ENCODE measurements at places on chromosomes 1 and 21.

GRCh38 chr1:63988941-63989340 is 214.5 kb upstream of the UBE2U start:
- no peak for DNase-seq

DNA sequence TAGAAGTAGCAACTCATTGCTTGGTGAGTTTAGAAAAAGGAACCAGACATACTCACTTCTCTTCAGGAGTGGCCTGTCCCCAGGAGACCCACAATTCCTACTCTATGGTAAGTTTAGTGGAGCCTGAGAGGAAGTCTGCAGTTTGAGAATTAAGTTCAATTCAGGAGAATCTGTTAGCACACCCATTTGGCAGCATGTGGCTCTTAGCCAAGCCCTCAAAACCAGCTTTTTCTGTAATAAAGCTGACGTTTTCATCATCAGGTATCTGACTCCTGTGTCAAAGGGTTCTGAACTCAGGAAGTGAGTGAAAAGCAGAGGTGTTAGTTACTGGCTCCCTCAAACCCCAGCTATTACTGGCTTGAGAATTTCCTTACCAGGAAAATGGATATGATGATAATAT is 20.4 kb upstream of the RGS16 start:
- DNase-seq, result no peak

DNA sequence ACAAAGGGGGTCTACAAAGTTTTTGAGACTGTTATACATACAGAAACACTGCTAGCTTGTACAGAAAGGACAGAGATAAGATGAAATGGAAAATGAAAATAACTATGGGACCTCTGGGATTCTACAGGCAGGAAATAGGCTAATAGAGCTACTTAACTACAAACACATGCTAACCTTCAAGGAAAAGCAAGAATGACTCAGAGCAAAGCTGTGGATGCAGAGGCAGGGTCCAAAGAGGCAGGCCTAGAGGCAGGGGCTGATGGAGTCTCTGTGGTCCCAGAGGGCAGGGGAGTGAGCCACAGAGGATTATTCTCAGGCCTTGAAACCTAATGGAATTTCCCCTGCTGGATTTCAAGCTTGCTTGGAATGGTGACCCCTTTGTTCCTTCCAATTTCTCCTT is 18.7 kb upstream of the GOLT1A start:
- no peak for DNase-seq

GRCh38 chr1:59159557-59160203 is 137.2 kb upstream of the FGGY start:
- DNase-seq, result no peak

- DNase-seq, result no peak
Measured at GRCh38 chr1:85830837-85831236, 122.6 kb upstream of the ZNHIT6 start.

GRCh38 chr1:53421208-53421607 is 38.0 kb upstream of the DMRTB1 start:
- DNase-seq, result no peak

DNA sequence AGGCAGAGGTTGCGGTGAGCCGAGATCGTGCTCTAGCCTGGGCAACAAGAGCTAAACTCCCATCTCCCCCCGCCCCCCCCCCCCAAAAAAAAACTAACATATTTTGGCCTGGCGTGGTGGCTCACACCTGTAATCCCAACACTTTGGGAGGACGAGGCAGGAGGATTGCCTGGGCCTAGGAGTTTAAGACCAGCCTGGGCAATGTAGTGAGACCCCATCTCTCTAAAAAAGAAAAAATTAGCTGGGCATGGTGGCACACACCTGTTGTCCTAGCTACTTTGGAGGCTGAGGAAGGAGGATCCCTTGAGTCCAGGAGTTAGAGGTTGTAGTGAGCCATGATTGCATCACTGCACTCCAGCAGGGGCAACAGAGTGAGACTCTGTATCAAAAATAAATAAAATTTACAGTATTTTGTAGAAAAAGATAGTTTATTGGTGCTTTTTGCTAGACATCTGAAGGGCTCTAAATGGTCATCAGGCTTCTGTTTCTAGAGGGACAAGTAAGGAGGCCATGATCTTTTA is 9.0 kb downstream of the YTHDF2 start:
- DNase-seq, result no peak

GRCh38 chr1:223715604-223716172 is 3.3 kb downstream of the CAPN2 start:
- DNase-seq, result no peak

DNA sequence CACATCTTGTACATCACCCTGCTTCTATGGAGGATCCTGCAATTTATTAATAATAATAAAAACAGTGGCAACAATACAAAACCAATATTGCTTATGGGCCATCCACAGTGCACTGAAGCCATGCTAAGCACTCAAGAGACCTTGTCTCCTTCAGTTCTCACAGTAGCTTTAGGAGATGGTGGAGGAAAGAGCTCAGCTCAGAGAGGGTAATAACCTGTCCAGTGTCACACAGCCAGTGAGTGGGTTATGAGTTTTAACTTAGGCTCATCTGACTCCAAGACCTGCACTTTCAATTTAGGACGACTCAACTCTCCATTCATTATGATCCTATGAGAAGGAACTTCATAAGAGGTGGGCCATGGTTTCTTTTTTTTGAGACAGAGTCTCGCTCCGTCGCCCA is 347.6 kb upstream of the RUNX1 start:
- no peak for DNase-seq

GRCh38 chr1:79807816-79808215 is 801.3 kb upstream of the ADGRL4 start:
- DNase-seq, result no peak

DNA sequence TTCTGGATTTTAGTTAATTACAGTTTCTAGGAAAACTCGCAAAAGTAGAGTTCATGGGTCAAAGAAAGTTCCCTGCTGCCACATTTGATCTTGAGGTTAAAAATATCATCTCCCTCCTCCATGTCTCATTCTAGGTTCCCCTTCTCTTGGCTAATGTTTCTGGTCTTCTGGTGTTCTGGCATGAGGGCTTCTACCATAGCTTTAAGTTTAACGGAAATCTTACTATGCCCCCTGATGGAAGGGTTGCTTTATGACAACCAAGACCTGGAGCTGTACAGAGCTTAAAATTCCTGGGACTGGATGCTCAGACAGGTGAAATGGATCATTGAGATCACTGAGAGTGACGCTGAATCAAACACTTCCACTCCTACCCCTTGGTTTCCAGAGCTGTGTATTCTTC is 1881.7 kb downstream of the MRPL39 start:
- no peak for DNase-seq

DNA sequence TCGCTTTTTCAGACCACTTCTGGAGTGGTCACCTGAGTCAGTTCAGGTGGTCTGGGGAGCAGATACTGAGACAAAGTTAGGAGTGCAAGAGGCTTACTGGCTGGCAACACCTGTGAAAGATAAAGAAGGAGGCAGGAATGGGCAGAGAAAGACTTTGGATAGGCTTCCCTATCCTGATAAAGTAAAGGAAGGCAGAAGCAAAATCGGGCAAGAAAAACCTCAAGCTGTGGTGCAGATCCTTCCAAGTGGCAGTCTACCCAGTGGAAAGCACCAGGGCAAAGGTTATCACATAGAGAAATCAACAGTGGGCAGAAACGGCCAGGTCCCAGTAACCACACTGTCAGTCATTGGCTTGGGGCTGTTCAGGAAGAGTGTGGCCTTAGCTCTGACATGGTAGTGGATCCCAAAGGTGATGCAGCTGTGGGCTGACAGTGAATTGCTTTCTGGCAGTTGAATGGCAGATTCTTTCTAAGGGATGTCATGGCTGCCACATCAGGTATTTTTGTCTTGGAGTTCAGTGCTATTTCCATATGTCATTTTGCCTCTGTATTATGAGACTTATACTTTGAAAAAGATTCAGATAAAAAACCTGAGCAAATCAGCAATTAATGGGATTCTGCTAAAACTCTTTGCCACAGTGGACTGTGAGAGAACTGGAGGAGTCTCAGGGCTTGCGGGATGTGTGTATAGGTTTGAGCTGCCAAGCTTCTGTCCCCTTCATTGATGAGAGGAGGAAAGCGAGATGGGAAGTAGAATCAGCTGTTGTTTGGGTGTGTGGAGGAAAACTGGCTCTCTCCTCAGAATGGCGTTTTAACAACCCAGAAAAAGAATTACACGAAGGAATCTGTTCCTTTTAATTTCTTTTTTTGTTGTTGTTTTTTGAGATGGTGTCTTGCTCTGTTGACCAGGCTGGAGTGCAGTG is 8.1 kb upstream of the CGN start:
- DNase-seq, result no peak

GRCh38 chr1:66752000-66752592 is at the start of gene DYNLT5:
DYNLT5 (plus strand) TSS chr1:66752459; CDS start chr1:66754659, 2,200 bp downstream.
- DNase-seq, result no peak

GRCh38 chr21:45305836-45306235 is 18.1 kb upstream of the POFUT2 start:
- DNase-seq, result no peak

GRCh38 chr1:58262702-58263101 is 283.8 kb downstream of the OMA1 start:
- DNase-seq, result no peak

DNA sequence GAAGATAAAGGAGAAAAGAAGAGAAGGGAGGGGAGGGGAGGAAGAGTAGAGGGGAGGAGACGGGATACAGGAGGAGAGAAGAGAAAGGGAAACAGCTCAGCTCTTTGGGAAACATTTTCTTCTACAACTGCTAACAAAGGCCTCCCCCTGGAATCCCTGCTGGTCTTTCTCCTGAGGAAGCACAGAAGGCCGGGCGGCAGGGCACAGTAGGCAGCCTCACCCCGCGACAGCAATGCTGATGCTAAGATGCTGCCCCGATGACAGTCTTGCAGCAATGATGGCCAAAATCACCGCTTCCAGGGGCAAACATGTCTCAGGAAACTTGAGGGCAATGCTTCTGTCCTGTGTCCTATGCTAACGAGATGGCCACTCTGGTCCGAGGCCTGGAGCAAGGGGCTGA is 5.2 kb downstream of the KIAA2013 start:
- DNase-seq, result no peak

GRCh38 chr1:160251687-160252526 is 10.4 kb downstream of the DCAF8 start:
- DNase-seq, result peak; percentile 49

- DNase-seq, result peak; percentile 56
Measured at GRCh38 chr1:7539769-7540175, 231.3 kb upstream of the VAMP3 start.
